Renal pelvis (tissue), 12 donors: ENCODE measurements at places on chromosomes 6 and 20. TPM values are rescaled to one million over a fixed set of nuclear protein-coding genes. Genes with fewer than 3 reads are reported as not detected.

DNA sequence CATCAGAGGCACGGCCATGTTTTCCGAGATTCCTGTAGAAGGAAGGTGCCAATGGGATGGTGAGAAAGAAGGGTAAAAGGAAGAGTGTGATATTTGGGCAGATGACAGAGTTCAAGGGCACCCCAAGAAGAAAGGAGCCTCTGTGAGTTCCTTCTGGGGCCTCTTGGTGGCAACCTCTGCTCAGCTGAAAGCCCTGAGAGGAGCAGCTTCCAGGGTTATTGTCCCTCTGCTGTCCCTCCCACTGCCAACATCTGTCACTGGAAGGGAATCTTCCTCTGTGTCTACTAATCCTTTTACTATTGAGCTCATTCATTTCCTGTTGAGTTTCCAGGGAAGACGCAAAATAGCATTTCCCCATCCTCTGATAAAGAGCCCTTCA, 40.0 kb upstream of the KCNK16 start:
- no peak for DNase-seq

DNA sequence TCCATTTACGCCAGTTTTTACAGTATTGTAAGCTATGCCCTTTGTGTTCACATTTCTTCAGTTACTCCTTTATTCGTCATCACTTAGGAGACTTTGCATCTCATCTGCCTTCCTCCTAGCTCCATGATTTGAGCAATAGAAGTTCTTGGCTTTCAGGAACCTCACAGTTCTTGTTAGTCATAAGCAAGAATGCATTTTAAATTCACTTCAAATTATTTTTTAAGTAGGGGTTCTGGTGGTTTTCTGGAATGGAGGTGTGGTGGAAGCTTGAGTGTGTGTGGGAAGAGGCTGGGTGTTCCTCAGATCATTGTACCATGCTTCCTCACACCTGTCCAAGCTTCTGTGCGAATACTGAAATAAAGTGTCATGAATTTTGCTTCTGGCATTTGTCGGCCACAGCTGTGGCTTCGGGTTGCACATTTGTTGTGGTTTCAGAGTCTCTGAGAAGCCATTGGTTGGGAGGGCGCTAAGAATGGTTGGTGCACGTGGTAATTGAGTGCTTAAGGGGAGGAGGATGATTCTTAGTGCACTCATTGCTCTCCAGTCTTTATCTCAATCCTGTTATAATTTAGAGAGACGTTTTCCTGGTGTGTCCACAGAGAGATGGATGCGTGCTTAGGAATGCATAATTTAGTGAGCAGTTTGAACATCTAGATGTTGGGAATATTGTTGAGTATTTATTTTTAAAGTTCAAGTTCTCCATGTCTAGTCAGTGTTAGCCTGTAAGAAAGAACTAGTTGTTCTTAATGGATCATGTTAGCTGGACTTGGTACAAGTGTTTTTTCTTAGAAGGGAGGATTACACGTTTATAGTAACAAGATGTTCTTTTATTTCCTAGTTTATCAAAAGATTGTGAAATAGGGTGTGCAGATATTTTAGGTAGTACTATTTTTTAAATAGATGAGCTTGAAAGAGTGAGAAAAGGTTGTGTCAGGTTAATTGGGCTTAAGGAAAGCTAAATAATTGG, 31.9 kb downstream of the FOXO3 start:
- DNase-seq = peak; percentile 80

The TFAP2D gene
- not detected for polyA plus RNA-seq

DNA sequence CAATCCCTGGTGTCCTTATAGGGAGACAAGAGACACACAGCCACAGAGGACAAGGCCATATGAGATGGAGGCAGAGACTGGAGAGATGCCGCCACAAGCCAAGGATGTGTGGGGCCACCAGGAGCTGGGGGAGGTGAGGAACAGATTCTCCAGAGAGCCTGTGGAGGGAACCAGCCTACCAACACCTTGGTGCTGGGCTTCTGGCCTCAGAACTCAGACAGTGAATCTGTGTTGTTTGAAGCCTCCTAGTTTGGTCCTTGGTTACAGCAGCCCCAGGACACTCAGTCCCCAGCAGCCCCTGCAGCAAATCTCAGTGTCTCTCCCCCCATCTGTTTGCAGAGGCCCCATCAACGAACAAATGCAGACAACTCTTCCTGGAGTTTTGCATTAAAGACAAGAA, 73.2 kb upstream of the BHLHE23 start:
- no peak for DNase-seq

DNA sequence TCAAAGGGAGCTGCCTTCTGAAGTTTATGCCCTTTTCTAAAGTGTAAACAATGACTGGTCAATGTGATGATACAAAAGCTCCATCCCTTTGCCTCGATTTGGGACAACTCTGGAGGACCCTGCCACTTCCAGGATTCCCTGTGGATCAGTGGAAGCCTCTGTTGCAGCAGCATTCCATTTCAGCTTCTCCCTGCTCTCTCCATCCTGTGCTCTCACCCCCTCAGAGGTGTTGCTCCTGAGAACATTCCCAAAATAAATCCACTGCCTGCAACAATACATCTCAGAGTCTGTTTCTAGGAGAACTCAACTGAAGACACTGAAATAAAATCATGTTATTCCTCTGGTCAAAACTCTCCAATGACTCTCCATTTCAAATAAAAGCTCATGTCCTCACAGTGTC, 263.6 kb downstream of the HACE1 start:
- no peak for DNase-seq

GRCh38 chr6:29964518-29964886, 22.2 kb downstream of the HLA-A start:
- no peak for DNase-seq

GRCh38 chr6:157800420-157801237, 22.4 kb upstream of the SNX9 start:
- DNase-seq = no peak
